ENCODE measurements at places on chromosomes 11 and 22.

DNA sequence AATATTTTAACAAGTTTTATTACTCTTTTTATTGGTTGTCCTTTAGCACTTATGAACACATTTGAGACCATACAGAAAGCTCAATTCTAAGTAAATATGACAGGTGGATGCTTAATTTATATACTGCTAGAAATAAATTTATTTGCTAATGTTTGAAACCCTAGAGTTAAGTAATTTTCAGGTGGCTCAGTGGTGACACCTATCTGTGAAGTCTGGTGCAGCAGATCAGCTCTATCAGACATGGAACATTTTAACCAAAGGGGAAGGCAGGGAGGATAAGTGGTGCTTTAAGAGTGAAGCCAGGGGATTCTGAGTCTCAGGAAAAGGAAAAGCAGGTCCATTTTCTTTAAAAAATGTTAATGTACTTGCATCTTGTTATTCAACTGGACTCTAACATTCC, 175.8 kb downstream of the DSCAML1 start:
- no peak for DNase-seq

DNA sequence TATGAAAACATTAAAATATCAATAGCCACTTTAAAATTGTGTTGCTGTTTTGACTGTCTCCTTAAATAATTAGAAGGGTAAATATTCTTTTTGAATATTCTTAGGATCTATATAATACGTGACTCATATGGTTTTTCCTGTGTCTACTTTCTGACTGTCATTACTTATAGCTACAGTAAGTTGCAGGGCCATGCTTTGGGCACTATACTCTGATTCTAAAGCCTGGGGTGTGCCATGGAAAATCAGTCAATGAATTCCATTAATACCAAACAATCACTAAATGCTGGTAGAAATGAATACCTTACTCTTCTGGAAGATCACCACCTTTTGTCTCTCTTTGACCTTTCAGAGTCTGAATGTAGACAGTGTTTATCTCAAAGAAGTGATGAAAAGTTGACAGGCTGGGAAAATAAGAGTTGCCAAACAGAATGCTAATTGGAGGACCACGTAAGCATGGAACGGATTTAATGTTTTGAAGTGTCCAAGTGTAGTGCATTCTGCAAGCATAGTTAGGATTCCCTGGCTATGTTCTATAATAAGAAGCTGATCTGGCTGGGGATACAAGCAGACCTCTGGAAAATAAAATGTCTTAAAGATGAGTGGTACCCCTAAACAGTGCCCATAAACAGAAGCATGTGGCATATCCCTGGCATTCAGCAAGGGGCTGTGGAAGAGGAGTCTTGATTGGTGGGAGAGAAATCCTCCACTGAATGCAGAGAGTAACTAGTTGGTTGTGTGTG, 16.8 kb downstream of the LUZP2 start:
- no peak for DNase-seq

GRCh38 chr22:20159076-20159475, 8.2 kb upstream of the CCDC188 start:
- DNase-seq, result no peak

- DNase-seq, result no peak
These were observed 66.0 kb downstream of the PHF21B start for GRCh38 chr22:44943701-44944324.

DNA sequence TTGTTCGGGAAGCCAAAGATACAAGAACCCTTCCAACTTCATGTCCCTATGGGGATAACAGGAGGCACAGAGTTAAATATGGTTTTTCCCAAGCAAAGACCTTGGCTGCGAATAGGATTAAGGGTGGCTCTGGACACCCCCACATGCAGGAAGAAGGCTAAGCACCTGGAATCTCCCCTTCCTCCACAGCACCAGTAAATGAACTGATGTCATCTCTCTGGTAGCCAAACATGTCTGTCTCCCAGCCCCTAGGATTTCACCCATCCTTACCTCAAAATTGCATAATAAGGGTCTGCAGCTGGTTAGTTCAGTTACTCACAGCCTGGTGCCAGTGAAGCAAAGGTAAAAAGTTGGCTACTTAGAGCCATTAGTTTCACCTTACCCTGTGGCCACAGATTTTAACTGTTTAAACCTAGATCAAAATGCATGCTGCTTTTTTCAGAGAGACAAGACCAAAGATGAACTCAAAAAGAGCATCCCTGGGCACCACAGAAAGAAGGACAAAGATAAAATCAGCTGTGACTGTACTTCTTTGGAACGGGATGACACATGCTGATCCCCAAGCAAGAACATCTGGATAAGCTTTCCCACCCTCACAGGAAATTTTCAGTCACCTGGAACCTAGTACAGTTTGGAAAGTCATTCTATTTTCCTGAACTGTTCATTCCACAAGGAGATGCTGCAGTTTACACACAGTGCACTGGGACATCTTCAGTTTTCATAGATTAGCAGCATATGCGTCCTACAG, 77.2 kb upstream of the AKIP1 start:
- DNase-seq, result no peak

GRCh38 chr11:92685049-92685448, 284.4 kb upstream of the MTNR1B start:
- no peak for DNase-seq

DNA sequence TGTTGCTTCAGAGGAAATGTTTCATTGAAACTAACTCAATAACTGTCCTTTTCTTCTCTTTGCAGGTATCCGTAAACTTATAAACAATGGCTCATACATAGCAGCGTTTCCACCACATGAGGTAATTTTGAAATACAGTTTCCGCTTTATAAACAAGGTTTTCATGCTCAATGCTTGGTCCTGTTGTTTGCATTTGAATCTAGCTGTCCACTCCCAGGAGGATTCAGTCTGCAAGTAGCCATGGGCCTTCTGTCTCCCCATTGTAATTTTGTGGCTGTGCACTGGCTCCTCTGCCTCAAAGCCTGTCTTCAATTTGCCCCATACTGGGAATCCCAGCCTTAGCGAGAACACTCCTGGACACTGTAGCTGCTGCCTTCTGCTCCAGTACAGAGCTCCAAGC, 34.7 kb downstream of the MUC15 start:
- DNase-seq, result no peak

- no peak for DNase-seq
These were observed 42.0 kb downstream of the ALG9 start for GRCh38 chr11:111829185-111829968.

DNA sequence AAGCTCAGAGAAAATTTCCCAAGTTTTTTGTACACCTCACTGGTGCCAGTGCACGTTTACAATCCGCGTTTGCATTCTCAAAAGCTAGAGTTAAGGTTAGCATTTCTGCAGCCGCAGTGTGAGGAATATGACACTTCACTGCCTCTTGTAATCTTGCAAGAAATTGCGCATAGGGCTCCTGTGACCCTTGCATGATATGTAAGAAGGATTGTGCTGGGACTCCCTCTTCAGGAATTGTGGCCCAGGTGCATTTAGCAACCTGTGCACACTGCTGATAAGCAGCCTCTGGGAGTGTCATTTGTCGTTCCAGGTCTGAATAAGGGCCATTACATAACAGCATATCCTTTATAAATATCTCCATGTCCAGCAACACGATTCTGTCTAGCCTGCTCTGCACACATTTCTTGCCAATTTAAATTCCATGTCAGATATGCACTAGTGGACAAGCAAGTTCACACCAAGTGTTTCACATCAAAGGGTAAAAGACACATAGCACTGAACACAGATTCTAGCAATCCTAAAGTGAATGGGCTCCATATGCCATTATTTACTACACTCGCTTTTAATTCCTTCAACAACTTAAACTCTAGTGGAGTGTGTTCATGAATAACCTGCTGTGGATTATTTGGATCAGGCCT, 69.2 kb upstream of the INCENP start:
- DNase-seq, result no peak

- DNase-seq, result peak; percentile 63
These were observed at the start of gene DENND6B for GRCh38 chr22:50326956-50327710. DENND6B (minus strand) TSS chr22:50327012; CDS start chr22:50326988, 24 bp downstream.

DNA sequence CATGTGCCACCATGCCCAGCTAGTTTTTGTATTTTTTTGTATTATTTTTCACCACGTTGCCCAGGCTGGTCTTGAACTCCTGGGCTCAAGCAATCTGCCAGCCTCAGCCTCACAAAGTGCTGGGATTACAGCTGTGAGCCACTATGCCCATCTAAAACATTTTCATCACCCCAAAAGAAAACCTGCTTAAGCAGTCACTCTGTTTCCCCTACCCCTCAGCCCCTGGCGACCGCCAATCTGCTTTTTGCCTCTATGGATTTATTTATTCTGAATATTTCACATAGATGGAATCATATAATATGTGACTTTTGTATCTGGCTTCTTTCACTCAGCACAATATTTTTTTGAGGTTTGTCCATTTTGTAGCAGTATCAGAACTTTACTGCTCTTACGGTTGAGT, 18.6 kb upstream of the P2RY2 start:
- DNase-seq, result no peak

GRCh38 chr11:43962383-43963278, 20.2 kb downstream of the C11orf96 start:
- no peak for DNase-seq

- DNase-seq, result no peak
These were observed 712.6 kb upstream of the ANO5 start for GRCh38 chr11:21480240-21480639.

DNA sequence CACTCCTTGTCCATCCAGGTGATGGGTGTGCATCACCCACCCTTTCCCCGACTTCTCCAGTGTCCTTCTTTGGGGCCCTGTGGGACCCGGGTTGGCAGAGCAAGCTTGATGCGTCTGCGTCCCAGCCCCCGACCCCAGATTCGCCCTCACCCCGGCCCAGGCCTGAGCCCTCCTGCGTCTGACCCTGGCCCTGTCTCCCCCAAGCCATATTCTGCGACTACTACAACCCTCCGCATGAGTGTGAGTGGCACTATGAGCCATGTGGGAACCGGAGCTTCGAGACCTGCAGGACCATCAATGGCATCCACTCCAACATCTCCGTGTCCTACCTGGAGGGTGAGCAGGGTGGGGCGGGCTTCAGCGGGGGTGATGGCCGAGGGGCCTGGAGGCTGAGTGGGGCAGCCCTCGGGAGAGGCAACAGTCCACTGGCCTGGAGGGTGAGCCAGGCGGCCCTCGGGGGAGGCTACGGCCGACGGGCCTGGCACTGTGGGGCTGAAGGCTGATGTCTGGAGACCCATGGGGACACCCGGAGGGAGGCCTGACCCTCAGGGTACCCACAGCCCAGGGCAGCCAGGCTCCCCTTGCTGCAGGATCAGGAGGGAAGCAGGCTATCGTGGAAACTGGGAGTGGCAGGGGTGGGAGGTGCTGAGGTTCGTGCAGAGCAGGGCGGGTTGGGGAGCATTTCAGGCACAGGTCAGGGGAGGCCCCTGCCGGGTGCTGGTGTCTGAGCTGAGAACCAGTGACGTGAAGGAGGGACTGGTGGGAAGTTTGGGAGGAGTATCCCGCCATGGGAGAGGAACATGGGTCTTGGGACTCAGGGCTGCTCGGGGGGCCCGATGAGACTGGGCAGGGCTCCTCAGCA, 15.3 kb downstream of the MUC2 start:
- no peak for DNase-seq

GRCh38 chr11:127037001-127037400, 36.4 kb upstream of the KIRREL3 start:
- DNase-seq, result no peak

DNA sequence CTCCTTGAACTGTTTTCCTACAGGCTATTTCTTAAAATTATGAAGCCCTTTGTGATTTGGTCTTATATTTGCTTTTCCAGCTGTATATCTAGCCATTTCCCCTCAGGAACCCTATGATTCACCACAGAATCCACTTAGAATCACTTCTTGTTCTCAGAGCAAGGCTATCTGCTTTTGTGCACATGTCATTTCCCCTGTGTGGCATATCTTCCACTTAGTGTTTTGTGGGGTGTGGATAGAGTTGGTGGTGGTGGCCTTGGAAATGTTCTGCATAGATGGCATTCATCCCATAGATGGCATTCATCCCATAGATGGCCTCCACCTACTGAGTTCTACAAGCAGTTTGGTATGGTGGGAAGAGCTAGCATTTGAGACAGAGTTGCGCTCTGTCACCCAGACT, 44.7 kb downstream of the SWAP70 start:
- no peak for DNase-seq

- DNase-seq, result peak; percentile 21
These were observed 344 bp downstream of the IFT27 start for GRCh38 chr22:36775586-36775963.

GRCh38 chr11:68661014-68661413, 23.3 kb upstream of the GAL start:
- DNase-seq, result no peak

GRCh38 chr11:117427356-117427874, 99.8 kb downstream of the CEP164 start:
- no peak for DNase-seq

DNA sequence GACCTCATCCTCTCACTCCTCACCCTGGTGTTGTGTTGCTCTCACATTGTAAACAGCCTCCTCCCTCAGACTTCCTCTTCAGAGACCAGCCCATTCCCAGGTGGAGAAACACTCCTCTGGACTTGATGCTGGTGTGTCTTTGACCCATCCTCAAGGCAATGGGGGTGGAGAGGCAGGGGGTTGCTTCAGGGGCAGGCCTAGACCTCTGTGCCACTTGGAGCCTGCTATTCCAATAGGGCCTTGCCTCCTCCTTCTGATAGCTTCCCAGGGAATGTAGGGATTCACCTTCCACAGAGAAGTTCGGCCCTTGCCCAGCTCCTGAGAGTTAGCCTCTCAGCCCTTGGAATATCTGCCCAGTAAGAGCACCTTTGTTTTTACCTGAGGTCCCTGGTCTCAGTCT, 606.6 kb upstream of the CADM1 start:
- DNase-seq, result no peak

- no peak for DNase-seq
These were observed 723 bp upstream of the SCUBE1 start for GRCh38 chr22:43343670-43344519.

DNA sequence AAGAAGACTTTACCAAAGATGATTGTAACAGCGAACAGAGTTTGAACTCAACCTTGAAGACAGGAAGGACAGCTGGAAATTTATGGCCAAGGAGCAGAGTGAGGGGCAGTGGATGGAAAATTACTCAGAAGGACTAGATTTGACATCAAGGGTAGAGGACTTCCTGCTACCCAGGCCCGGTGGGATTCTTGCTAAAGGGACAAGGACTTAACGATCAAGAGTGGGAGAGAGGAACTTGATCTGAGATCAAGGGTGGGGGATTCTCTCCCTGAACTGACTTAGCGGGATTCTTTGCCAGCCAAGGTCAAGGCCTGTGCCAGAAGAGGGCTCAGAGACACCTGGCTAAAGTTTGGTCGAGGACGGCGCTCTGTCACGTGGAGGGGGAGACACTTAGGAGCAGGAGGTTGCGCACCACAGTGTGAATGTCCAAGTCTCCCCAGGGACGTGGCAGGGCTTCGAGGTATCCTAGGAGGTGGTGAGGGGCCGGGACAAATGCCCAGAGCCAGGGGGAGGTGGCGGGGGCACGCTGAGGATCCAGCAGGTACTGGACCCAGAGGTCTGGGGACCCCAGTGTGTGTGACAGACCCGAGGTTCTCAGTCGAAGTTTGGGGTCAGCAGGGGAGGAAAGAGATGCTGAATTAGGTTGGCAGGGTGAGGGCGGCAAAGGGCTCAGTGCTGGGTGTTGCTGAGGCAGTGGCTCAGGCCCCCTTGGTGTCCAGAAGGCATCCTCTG, 46.1 kb upstream of the SHISAL1 start:
- no peak for DNase-seq

Measured in stimulated activated CD8-positive, alpha-beta memory T cell treated with anti-CD3 and anti-CD28 coated beads, Interleukin-4, amount 100 ng/mL, for 24 hours (primary cell).